ENCODE measurements at places on chromosomes 7 and 10.

DNA sequence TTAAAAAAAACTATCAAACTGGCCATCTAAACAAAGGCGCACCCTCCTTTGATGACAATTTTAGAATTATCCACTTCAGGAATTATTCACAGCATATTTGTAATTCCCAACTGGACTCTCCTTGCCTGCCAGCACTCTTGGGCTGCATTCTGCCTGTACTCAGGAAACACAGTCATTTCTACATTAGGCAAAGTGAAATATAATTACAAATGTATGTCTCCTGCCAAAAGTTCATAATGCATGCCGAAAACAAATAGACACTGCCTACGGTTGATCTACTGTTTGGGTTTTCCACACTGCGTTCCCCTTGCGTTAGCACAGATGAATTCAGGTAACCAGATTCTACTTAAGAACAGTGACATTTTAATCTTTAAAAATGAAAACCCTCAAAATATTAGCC is 1.9 kb downstream of the HGF start:
- DNase-seq = no peak

DNA sequence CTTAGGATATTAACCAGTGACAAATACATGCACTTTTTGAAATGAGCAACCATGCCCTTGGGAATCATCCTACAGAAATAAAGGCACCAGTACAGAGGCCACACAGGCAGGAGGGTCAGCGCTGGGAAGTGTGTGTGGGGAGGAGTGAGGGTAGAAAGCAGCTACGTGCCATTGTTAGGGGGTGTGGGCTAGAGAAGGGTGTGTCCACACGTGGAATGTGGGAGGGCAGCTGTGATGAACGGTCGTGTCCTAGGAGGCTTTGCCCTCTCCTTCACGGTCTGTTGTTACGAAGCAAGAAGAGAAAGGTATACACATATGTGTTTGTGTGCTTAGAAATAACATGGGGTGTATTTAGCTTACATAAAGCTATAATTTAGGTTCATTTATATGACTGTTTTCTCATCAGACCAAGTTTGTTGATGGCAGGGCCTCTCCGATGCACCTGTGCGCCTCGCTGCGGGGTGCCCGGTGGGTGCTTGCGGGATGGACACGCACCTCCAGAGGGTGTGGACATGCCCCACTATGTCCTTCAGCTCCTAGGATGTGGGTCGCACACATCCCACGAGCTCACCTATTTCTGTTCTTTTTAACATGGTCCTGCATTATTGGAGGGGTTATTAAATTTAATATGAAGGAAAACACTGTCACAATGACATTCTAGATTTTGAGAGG is 16.9 kb upstream of the GET4 start:
- DNase-seq = no peak

- DNase-seq = no peak
Observed at GRCh38 chr10:73909540-73910115, 1.3 kb upstream of the PLAU start.

GRCh38 chr7:34739651-34740300 is 81.8 kb downstream of the NPSR1 start:
- no peak for DNase-seq

GRCh38 chr10:68105820-68106219 is 3.5 kb upstream of the MYPN start:
- DNase-seq = no peak

GRCh38 chr7:1851721-1852516 is 181.8 kb downstream of the ELFN1 start:
- DNase-seq = no peak

DNA sequence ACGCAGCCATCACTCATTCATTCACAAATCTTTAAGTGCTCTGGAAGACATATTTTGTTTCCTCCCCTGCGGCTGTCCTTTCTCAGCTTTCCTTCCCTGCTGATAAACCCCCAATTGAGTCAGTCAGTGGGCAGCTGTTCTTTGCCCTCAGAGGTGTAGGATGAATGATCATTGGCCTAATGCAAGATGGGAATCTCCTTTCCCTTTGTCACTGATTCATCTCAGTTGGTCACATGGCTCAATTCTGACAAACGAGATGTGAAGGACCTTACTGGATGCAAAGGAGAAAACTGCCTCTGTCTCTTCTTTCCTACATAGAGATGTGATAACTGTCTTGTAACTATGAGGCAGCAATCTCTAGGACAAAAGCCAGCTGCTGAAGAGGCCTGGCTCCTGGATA is 44.6 kb downstream of the COL28A1 start:
- DNase-seq = no peak

GRCh38 chr7:123972045-123972444 is 47.0 kb downstream of the SPAM1 start:
- DNase-seq = no peak

DNA sequence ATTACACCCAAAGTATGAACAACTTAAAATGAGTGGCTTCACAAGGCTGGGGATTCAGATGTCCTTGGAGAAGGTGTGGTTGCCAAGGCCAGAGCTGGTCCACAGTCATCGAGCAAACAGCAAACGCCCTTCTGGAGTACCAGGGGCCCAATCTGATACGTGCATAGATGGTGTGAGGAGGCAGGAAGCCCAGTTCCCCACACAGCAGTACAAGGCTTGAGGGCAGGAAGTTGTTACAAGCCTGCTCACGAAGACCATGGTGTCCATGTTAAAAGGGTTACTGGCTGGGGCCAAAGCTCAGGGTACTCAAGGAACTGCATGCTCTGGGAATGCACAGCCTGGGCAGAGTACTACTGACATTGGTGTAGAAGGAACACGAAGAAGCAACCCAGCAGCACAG is 4.6 kb upstream of the ANKRD26 start:
- no peak for DNase-seq

DNA sequence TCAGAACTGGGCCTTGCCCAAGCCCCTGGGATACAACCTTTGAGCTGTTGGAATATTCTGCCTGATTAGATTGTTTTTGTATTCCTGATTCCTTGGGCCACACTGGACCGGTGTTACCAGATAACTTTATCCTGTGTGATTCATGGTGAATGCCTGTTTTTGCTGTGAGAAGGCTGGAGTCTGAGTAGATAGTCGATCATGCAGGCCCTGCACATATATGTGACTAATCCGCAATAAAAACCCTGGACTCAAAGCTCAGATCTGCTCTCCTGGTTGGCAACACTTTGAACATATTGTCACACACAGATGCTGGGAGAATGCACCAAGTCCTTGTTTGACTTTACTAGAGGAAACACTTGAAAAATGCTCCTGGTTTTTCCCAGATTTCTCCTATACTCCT is 183.9 kb upstream of the MBL2 start:
- no peak for DNase-seq

GRCh38 chr10:77941790-77942189 is 15.2 kb upstream of the DLG5 start:
- no peak for DNase-seq

GRCh38 chr7:79130715-79131114 is 322.8 kb downstream of the MAGI2 start:
- DNase-seq = no peak

DNA sequence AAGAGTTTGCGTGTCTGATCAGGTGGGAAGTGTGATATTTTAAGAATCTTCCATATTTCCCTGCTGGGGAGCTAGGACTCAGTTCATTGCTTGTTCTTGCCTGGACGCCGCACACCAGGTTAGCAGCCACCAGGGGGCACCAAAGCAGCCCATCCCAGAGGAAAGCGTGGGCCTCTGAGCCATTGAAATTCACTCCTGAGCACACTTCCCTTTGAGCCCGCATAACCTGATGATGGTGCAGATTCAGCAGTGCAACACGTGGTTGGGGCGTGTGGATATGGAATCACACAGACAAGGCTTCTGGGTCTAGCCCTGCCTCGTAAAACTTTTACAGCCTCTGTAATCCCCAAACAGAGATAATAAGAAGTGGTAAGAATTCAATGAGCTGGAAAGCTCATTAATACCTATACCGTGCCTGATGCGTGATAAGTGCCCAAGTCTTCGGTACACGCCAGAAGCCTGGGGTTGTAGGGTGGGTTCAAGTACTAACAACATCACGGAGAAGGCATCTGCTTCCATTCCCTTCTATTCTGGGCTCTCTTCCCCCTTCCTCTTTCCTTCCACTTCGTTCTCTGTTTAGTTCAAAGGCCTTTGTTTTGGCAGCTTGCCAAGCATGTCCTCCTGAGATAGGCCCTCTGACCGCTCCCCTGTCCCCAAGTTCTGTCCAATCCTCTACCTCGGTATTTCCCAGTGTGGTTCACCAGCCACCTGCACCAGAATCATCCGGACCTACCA is 130.1 kb upstream of the KMT2E start:
- DNase-seq = peak; percentile 80

GRCh38 chr7:159064816-159065510 is 79.7 kb downstream of the VIPR2 start:
- DNase-seq = peak; percentile 18

DNA sequence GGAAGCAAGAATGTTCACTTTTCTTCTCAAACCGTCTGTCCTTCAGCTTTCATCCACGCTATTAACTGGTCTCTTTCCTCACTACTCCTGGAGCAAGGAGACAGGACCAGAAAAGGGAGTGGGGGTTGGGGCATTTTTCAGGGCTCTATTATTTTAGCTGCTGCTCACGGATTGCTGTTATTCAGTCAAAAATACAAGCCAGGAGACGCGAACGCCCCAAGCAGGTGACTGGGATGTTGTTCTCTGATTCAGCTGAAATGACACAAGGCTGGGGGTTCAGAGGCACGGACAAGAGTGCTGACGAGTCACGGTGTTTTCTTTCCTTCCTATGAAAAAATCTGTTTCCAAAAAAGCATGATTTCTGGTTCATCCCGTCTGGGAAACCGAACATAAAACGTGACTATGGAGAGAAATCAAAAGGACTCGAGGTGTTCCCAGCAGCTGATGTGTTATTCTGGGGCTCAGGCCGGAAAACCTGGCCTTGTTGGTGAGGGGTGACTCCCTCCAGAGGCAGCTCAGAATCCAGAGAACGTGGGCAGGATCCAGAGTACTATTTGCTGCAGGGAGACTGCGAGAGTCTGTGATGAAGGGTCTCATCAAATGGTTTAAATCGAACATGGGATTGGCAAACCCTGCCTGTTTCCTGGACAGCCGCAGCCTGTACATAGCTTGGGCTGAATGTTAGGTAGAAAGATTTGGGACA is 3.5 kb upstream of the INHBA start:
- DNase-seq = no peak

GRCh38 chr7:97731736-97732564 is at the start of gene TAC1:
TAC1 (plus strand) TSS chr7:97732086; CDS start chr7:97732613, 527 bp downstream.
- no peak for DNase-seq

- DNase-seq = no peak
Observed at GRCh38 chr10:122548407-122549085, 12.0 kb upstream of the DMBT1 start.

GRCh38 chr7:105087981-105088380 is 74.0 kb downstream of the KMT2E start:
- no peak for DNase-seq

GRCh38 chr7:130959743-130960207 is 225.8 kb upstream of the KLF14 start:
- DNase-seq = no peak

- DNase-seq = no peak
Observed at GRCh38 chr7:29300026-29300480, 105.5 kb downstream of the CHN2 start.

DNA sequence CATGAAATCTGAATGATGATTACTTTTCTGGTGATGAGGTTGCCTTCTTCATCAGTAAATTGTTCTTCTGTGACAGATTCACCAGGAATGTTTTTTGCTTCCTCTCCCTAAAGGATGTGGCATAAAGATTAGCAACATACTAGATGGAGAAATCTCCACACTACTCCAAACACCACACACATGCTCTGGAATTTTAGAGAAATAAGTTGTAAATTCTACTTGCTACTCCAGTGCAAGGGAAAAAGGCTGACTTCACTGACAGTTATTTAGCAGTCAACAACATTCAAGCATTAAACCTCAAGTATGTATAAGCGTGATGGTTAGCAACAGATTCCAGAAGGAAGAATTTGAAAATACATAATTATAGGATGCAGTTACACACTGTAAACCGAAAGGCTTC is 137.9 kb upstream of the CCDC6 start:
- DNase-seq = no peak

GRCh38 chr10:1382711-1383110 is 326.5 kb downstream of the WDR37 start:
- DNase-seq = no peak

GRCh38 chr7:106486331-106486730 is 174.6 kb downstream of the CCDC71L start:
- DNase-seq = no peak

DNA sequence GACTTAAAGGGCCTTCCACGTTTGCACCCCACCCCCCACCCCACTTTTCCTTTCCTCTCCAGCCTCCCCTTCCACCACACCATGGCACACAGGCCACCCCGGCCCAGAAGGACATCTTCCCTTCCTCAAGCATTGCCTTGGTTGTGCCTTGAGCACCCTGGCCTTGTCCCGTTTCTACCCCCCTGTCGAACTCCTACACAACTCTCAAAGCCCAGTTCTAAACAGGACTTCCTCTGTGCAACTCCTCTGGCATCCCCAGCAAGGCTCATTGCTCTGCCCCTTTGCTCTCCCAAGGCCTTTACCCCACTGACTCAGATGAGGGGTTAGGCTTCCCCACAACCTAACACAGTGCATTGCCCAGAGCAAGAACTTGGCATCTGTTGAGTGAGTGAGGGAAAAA is 136.1 kb downstream of the HERPUD2 start:
- no peak for DNase-seq

DNA sequence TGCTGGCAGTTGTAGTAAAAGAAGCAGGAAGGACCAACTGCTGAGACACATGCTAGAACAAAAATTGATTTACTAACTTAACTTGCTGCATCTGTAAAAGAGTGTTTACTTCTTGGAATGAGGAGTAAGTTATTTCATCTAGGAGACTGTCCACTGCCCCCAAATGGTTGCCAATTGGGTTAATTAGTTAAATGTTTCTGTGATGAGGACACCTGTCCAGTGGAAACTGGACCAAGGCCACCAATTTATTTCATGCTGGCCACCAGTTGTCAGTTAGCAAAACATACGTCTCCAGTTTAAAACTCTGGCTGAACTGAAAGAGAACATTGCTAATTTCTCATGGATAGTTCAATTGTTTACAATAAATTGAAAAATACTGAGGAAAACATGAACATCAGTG is 191.7 kb downstream of the PPP1R9A start:
- DNase-seq = no peak

DNA sequence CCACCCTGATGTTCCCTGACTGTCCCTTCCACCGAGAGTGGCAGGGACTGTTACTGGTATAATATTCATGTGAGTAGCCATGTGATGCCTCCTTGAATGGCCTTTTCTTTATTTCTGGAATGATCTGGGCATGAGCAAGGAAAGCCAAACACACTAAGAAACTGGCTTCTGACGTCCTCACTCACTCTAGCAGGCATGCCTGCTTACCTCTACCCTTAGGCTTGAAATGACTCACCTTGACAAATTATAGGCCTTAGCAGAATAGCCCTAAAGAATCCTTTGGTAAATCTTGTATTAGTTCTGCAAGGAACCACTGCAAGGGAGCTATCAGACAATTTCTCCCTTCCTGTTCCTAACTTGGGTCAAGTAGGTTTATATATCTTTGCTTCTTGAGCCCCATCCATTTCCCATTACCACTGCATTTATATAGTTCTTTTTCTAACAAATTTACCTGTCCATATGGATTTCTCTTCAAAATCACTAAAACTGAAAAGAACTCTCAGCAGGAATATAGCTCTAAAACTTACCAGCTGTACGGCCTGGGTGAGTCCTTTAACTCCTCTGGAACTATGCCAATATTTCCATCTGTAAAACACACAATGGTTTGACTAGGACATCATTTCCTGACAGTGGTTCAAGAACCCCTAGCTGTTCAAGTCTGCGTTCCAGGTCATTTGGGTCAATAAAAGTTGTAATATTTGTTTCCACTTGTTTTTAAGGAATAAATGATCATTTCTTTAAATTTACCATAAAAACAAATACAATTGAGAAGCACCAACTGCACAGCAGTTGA is 13.0 kb upstream of the NDUFA5 start:
- no peak for DNase-seq

Data from activated CD4-positive, CD25-positive, alpha-beta regulatory T cell treated with anti-CD3 and anti-CD28 coated beads, Interleukin-2, amount 50 U/mL, for 72 hours (primary cell).